ENCODE measurements at places on chromosomes 1 and 21.

DNA sequence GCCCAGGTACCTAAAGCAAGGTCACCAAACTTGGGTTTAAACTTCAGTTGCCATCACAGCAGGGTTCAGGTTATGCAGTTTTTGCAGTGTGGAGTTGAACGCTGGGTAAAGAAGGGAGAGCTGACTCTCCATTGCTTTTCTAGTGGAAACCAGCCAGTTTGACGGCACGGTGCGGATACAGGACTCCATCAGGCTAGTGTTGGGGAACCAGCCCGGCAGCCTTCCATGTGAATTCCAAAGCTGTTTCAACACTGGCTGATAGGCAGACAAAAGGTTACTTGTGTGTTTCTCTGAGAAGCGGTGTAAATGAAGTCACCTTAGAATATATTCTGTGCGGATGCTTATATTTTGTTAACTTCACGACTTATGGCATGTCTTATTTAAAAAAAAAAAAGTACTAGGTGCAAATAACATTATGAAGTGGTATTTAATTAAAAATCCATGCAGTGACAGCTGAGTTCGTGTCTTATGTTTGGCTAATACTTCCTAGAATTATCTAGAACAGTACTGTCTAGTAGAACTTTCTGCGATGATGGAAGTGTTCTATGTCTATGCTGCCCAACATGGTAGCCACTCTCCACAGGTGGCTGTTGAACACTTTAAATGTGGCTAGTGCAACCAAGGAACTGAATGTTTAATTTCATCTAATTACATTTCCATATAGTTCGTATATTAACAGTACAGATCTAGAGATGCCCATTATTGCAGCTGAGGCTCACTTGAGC lies 29.9 kb upstream of the RCAN3 start:
- no peak for DNase-seq

DNA sequence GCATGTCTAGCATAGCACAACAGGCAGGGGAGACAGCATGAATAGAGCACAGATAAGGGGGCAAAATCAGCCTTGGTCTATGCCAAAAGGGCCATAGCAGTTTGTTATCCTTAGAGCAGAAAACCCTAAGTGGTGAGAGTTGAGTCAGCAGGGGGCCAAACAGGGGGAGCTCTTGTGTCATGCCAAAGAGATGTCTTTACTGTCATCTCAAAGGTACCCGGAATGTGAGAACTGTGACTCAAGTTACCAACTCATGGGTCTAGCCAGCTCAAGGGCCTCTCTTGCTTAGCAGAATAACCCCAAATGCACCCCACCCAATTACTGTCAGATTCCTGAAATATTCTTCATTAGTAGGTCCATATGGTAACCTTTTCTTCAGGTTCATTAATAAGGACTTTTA lies 45.9 kb upstream of the NRDC start:
- no peak for DNase-seq

GRCh38 chr1:242025681-242026080 lies 26.8 kb upstream of the MAP1LC3C start:
- DNase-seq = no peak

DNA sequence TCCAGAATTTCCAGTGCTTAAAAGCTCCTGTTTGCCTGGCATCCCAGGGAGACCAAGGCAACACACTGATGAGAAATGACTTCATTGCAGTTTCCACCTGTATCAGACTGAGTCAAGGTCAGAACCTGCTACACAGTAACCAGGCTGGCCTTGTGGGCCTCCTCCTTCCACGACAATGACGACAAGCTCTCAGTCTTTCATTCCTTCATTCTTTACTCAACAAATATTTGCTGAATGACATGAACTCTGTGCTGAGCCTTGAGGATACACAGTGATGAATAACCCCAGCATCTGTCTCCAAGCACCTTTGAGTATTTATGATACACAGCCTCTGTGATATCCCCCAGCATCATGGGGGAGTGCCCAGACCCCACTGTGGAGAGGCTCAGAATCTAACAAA lies 8.9 kb upstream of the LCE5A start:
- DNase-seq = no peak

DNA sequence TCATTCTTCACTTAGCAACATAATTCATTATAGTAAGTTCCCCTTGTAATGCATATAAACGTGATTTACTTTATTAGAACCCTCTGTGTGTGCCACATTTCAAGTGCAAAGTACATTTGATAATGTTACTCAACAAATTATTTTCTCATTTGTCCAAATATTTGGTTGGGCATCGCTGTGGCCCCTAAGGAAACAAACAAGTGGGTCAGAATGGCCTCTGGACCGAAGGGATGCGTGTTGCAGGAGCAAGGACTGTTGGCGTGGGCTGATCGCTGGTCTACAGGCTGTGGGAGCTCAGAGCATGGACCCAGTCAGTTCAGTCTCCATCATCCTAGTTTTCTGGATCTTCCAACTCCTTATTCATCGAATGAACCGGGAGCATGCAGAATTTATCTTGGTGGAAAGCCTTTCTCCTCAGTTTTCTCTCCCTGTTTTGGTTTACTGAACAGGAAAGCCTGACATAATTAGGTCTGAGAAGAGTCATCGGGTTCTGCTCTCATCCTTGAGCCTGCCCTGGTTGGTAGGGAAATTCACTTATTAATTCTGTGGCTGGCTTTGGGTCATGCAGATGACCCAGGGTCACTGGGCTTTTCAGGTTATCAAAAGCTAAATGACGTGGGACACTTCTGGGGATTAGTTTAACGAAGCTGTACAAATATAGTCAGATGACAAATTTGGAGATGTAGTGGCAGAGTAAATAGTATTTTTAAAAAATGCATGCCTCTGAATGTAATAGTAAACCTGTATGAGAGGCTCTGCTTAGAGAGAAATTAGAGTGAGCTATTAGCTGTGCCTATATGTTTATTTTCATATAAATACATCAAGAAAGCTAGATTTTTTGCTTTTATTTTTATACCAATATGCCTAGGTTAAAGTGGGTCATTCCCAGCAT lies 200.2 kb downstream of the SDCCAG8 start:
- DNase-seq = no peak

- DNase-seq = no peak
Observed at GRCh38 chr21:34640858-34641257, 25.9 kb upstream of the RCAN1 start.

GRCh38 chr1:94253456-94254017 lies 16.2 kb upstream of the ARHGAP29 start:
- DNase-seq = no peak

DNA sequence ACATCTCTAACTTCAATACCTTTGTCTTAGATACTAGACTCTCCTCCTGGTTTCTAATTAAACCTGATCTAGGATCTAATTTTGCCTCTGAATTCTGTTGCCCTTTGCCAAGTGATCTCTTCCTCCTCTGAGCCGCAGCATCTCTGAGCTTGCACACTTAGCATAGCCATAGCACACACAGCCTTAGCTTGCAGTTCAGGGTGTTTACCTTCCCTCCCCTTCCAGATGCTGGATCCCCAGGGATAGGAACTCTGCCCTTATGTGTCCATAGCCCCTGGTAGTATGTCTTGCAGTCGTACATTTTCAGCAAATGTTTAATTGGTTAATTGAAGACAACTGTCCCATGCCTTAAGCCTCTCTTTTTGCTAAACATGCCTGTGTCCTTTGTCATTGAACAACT lies 30.3 kb downstream of the SELL start:
- DNase-seq = no peak

DNA sequence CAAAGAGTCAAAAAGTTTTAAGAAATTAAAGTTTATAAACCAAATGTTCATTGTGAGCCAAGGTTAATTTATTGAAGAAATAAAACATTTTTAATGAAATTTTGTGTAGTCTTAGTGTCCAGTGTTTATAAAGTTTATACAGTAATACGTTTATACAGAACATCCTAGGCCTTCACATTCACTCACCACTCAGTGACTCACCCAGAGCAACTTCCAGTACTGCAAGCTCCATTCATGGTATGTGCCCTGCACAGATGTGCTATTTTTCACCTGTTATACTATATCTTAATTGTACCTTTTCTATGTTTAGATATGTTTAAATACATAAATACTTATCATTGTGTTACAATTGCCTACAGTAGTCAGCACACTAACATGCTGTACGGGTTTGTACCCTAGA lies 33.6 kb downstream of the TYW3 start:
- DNase-seq = no peak

GRCh38 chr1:81978945-81979344 lies 178.2 kb downstream of the ADGRL2 start:
- no peak for DNase-seq

DNA sequence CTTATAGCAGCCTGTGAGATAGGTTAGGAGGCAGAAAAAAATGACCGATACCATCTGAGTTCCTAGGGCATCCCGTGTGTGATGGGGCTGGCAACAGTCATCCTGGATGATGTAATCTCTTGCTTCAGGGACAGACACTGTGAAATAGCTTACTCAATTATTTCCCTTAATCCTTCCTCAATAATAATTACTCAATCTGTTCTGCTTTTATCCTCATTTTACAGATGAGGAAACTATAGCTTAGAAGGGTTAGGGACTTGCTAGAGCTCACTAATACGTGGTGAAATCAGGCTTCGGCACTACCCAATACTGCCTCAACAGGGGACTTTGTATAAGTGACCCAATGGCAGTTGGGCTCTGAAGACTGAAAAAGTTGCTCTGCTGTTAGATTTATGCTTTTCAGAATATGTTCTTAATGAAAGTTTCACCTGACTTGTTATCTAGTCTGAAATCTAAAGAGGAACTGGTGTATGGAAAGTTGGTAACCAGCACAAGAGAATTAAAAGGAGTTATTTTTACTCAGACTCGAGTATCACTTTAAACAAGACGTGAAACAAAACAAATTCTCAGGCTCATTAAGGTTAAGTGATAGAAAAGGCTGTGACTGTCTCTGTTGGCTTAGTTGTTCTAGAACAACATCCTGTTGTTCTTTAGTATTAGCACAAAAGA lies 14.4 kb downstream of the CD55 start:
- DNase-seq = no peak

DNA sequence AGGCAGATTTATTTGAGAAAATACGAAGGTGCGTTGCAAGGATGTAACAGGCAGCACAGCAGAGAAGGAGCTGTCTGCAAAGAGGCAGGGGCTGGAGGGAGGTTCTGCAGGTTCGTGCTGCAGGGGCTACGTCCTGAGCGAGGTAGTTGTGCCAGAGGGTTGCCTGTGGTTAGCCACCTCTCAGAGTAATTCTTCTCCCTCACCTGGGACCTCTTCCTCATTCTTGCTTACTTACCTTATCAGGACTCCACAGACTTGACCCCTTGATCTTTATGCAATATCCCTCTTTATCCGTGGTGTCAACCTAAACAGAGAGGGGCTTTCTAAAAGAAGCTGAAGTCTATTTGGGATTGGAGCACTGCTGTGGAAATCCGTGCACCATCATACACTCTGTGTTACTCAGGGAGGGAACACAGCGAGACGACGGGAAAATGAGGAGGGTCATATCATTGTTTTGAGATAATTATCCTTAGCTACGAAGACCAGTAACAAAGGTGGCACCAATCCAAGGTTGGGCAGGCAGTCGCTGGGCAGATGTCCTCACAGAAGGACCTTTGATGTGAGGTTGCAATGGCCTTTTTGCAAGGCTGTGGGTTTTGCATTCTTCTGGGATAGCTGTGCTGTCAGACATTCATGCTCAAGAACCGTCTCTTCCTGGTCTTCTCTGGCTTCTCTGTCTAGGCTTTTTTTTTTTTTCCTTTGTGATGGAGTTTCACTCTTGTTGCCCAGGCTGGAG lies 82.8 kb downstream of the WDR4 start:
- no peak for DNase-seq

DNA sequence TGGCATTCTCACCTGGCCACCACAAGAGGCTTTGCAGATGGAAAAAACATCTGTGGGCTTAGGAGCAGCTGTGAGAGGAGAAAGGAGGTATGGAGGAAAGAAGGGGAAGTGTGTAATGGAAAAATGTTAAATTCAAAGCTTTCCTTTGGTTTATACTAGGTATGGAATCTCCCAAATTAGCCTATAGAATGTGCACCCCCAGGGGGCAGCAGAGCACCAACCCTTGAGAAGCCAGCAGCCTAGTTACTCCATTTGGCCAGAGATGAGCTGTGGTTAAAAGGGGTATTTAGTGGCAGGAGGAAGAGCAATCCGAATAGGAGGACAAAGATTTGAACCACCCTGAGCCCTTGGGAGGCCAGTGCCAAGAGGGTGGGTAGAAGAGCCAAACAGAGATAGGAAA lies 97.5 kb upstream of the CTTNBP2NL start:
- DNase-seq = no peak

- DNase-seq = no peak
Observed at GRCh38 chr1:162235241-162235800, 141.3 kb downstream of the SPATA46 start.

DNA sequence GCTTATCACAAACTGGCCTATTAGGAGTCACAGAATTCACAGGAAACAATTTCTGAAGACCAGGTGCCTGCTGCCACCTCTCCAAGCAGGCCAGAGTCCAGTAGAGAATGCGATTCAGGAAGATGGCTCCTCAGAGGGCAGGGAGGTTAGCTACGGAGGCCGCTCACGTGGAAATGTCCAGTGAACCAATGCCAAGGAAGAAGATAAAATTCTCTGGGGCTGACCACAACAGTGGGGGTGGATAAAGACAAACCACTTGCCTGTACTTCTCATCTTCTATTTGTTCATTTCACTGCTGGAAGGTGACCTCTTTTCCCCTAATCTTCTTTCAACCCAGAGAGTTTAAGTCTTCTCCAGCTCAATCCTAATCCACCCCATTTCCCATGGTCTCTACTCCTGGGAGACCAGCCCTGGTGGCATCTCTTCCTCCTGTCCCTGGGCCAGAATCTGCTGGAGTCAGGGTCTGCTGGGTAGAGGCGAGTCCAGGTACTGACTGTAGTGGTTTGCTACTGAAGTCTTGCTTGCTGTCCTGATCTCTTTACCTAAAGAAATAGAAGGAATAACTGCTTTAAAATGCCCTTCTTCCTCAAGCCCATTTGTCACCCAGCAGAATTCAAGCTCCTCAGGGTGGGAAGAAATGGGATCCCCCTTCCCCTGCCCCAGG lies 3.2 kb downstream of the PSRC1 start:
- DNase-seq = no peak

DNA sequence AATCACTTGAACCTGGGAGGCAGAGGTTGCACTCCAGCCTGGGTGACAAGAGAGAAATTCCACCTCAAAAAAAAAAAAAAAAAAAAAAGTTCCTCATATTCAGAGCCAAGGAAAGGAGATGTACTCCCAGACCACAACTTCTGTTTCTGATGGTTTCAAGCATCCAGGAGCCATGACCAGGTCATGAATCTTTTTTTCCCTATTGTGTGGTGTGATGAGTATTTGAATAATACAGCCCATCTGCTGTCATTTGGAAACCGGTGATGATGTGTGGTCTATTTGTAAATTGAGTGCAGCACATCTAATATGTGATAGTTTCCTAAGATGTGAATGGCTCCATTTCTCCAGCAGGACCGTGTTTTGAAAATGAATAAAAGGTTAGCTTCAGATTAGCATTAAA lies 18.6 kb downstream of the PIK3CD start:
- DNase-seq = no peak

DNA sequence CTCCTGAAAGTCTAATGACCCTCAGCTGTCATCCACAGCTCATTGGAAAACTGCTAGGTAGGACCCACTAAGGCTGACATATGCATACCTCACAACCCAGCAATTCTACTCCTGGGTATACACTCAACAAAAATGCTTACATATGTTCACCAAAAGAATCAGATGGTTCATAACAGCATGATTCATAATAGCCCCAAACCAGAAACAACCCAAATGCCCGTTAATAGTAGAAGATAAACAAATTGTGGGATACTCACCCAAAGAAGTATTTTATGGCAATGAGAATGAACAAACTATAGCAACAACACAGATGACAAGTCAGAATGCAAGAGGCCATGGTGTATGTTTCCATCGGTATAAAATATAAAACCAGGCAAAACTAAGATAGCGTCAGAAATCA lies 124.6 kb downstream of the HLCS start:
- DNase-seq = no peak

GRCh38 chr21:22063140-22063539 lies 1064.9 kb downstream of the NCAM2 start:
- no peak for DNase-seq
